Heart right ventricle (tissue), 16 donors: ENCODE measurements at places on chromosomes 1 and 21. TPM values are rescaled to one million over a fixed set of nuclear protein-coding genes. Genes with fewer than 3 reads are reported as not detected.

The RHBG gene
- total RNA-seq: not detected

The FAM78B gene
- total RNA-seq: 3.9 TPM

GRCh38 chr1:46102769-46103476, 29.5 kb downstream of the PIK3R3 start:
- DNase-seq: no peak

GRCh38 chr1:212157252-212157651, 121.7 kb downstream of the DTL start:
- DNase-seq: no peak

DNA sequence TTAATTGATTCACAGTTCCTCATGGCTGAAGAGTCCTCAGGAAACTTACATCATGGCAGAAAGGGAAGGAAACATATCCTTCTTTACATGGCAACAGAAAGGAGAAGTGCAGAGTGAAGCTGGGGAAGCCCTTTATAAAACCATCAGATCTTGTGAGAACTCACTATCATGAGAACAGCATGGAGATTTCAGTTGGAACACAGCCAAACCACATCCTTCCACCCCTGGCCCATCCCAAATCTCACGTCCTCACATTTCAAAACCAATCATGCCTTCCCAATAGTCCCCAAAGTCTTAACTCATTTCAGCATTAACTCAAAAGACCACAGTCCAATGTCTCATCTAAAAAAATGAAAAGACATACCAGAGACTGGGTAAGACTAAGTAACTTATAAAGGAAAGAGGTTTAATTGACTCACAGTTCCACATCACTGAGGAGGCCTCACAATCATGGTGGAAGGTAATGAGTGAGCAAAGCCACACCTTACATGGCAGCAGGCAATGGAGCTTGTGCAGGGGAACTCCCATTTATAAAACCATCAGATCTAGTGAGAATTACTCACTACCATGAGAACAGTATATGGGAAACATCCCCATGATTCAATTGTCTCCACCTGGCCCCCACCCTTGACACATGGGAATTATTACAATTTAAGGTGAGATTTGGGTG, 105.2 kb downstream of the MRPL39 start:
- DNase-seq: no peak
